Islet precursor cell (in vitro differentiated cells): ENCODE measurements at places on chromosomes 16 and 17.

GRCh38 chr17:70187383-70187782 lies 18.1 kb downstream of the KCNJ2 start:
- DNase-seq, result no peak

DNA sequence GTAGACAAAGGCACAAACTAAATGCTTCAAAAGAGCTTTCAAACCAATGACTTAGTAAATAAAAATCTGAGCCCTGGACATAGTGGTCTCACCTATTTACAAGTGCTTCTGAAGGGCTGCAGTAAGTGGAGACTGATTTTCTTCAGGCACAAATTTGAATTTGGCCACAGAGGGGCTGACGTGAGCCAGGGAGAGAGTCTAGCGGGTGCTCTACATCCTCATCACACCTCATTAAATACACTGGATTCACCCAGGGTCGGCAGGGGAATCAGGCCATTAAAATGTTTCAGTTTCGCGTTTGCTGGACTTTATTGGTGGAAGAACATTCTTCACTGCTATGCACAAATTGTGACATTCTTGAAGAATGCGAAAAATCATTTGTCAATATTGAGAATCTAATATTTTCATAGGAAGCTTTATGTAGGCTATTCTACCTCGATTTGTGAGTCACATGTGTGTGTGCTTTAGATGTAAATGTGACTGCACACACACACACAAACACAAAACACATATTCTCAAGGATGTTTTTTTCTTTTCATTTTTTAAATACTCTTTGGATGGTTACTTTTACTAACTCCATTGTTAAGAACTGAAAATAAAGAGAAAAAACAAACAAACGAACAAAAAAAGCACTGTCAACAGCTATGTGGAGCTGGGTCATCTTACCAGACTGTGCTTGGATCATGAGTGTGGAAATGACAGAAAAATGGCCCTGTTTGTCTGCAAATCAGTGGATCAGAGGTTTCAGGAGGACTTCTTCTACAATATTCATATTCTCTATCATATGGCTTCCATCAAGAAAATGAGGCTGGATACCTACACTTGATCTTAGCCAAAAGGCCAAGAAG lies 58.9 kb downstream of the CDH11 start:
- DNase-seq, result no peak

DNA sequence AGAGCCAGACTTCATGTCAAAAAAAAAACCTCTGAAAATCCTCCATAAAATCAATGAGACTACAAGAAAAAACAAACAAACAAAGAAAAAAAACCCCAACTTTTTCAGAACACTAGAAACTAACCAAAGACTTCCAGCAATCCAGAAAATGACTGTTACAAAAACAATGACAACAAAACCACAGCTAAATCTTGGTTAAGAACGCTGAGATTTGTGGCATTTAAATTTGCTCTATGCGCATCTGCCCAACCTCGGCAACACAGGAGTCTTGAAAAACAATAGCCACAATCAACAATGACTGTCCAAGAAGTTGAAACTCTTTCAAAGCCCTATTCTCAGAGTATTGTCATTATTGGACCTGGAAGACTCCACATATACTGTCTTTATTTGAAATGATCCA lies 402.4 kb downstream of the ZFHX3 start:
- no peak for DNase-seq

DNA sequence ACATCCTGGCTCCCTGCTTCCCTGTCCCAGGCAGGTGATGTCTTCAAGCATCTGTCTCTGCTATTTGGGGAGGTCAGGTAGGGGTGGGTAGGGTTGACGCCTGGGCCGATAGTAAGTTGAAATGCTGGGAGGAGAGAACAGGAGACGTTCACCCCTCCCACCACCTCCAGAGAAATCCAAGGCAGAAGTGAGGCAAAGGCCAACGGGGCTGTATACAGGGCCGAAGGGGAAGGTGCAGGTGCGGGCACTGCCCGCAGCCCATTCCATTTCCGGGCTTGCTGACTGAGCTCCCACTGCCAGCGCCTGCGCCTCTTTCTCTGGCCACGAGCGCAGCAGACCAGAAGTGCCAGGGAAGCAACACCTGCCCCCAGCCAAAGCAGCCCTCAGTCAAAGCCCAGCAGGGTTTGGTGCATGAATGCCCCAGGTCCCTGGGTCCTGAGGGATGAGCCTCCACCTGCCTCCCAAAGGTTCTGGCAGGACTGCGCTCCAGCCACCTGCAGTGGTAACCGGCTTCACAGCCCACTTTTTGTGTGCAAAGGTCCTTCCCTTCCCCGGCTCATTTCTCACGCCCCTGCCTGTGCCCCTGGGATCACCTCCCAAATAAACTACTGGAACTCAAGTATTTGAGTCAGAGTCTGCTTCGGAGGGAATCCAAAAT lies 127.6 kb upstream of the TNRC6C start:
- peak; percentile 53 for DNase-seq

DNA sequence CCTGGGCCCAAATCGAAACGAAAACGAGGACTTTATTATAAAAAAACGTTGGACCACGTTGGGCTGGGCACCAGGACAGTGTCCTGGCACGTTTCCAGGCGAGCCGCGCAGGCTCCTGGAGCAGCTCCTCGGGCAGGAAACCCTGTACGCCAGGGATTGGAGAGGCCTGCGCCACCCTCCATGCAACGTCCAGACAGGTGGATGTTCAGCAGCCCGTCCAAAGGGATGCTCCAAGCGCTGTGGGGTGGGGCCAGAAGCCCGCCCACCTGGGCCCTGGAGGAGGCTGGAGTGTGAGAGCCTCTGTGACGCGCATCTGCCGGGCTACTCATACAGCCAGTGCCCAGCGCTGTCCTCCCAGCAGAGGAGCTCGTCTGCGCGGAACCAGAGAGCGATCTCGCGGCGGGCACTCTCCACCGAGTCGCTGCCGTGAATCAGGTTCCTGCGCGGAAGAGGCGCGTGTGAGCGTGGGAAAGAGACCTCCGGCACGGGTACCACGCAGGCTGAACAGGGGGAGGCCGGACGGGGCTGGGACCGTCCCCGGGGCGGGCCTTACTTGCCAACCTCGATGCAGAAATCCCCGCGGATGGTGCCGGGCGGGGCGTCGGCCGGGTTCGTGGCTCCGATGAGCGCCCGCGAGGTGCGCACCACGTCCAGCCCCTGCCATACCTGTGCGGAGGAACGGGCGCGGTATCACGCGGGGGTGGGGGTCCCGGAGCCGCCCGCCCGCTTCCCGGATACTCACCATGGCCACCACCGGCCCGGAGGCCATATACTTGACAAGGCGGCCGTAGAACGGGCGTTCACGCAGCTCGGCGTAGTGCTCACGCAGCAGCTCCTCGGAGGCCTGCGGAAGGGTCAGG lies 785 bp downstream of the NME3 start:
- DNase-seq, result peak; percentile 83

- DNase-seq, result peak; percentile 55
These were observed 31.0 kb upstream of the SMPD3 start for GRCh38 chr16:68479271-68479670.

DNA sequence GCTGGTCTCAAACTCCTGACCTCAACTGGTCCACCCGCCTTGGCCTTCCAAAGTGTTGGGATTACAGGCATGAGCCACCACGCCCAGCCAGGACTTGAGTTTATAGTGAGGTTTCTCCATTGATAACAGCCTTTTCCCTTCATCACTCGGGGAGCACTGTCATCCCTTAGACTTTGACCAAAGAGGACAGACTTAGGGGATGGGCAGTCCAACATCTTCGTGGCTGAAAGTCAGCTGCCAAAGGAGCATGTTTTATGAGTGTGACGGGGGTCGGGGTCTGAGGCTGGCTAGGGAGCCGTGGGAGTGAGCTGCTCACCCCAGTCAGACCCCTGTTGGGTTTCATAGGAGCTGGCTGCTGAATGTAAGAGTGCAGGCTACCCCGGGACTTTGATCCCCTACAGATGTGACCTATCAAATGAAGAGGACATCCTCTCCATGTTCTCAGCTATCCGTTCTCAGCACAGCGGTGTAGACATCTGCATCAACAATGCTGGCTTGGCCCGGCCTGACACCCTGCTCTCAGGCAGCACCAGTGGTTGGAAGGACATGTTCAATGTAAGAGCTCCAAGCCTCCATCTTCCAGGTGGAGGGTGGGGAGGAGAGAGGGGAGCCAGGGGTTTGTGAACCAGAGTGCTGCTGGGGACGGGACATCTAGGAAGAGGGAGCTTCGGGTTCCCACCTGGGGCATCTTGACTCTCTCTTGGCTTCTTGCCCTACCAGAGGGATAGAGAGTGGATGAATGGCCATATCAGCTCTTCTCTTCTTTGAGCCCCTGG lies 3.1 kb downstream of the DHRS11 start:
- peak; percentile 52 for DNase-seq

GRCh38 chr17:56085576-56086267 lies 67.6 kb upstream of the ANKFN1 start:
- no peak for DNase-seq

DNA sequence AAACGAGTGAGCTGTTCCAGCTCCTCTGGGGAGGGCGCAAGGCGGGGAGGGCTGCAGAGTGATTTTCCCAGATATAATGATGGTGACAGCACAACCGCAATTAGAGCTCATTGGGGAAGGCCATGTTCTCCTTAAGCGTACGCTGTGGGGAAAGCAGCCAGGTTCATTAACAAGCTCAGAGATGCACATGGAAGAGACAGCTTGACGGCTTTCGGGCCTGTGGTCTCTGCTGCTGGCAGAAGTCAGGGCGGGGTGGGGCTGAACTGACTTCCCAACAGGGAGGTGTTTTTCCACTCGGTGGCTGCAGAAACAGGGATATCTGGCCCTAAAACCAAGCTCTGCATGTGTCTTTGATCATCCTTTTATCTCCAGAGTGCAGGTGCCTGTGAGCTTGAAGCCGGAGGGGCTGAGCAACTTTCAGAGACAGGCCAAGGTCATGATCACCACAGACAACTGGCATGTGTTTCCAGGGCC lies 24.0 kb upstream of the CACNG1 start:
- DNase-seq, result no peak

- no peak for DNase-seq
These were observed 15.8 kb downstream of the TSPOAP1 start for GRCh38 chr17:58312829-58313228.

DNA sequence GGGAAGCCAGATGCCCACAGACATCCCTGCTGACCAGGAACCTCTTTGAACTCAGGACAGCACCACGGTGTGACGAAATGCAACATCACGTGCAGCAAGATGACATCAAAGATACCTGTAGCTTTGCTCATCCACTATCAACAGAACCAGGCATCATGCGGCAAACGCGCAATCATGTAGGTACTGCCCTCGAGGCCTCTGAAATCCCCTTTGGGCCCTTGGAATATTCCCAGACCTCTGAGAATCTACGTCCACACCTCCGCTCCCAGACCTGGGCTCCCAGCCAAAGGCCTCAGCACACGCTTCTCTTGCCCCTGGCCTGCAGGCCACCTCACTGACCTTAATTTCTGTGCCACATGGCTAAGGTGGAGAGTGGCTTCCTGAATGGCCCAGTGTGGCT lies 7.3 kb downstream of the CX3CL1 start:
- DNase-seq, result peak; percentile 77

GRCh38 chr16:19240494-19240893 lies 45.0 kb upstream of the CLEC19A start:
- no peak for DNase-seq
